AG04450 (cell line): ENCODE measurements at places on chromosomes 7 and 10.

GRCh38 chr10:11009471-11010308 lies 8.0 kb upstream of the CELF2 start:
- DNase-seq, result no peak

- no peak for DNase-seq
Measured at GRCh38 chr7:34341326-34341725, 316.7 kb upstream of the NPSR1 start.

- DNase-seq, result no peak
Measured at GRCh38 chr10:74150204-74150989, at the start of gene AP3M1. Gene AP3M1 (minus strand): TSS chr10:74150828. CDS start chr10:74138379, 12,449 bp downstream.

GRCh38 chr10:118110750-118111149 lies 64.0 kb upstream of the RAB11FIP2 start:
- DNase-seq, result no peak

- no peak for DNase-seq
Measured at GRCh38 chr10:101961591-101962498, 94.1 kb downstream of the ARMH3 start.

DNA sequence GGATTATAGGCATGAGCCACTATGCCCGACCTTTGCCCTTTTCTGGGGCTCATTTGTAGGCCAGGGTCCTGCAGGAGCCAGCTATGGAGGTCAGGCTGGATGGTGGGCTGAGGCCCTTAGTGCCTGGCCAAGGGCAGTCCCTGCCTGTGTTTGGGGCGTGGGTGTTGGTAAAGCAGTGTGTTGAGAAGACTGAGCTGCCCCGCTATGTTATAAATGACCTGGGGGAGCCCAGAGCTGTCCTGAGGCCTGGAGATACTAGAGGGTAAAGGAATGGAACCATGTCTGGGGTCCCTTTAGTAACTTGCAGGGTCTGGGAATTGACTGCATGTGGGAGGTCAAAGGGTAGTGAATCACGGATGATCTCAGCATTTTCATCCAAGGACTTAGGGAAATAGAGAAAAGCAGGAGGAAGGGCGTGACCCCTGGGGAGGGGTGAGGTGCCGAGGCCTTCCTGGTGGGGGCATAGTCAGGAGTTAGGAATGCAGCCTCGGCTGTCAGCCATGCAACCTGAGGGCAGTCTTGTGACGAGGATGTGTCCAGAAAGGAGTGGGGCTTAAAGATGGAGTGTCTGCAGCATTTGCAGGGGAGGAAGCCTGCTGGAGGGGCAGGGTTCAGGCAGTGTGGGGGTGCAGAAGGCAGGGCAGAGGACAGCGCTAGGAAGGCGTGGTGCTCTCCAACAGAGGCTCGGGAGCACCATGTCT lies 31.5 kb downstream of the TMEM248 start:
- no peak for DNase-seq

- no peak for DNase-seq
Measured at GRCh38 chr7:78443811-78444210, 645.2 kb downstream of the PHTF2 start.

DNA sequence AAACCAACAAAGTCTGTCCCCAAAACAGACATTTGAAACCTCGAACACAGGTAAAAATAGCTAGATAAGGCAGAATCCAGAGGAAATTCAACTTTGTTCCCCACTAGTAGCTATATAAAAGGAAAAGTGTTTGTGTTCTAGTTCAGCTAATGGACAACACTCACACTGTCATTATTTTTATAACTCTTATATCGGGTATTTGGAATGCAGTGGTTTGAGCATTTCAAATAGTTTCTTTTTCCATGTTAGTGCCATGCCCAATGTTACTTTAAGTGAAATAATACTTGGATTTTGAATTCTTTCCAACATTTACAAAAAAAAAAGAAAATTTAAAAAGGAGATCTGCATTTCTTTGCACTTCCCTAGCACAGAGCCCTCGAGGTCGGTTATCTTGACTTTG lies 213.6 kb downstream of the DOCK4 start:
- DNase-seq, result no peak

GRCh38 chr7:85292908-85293576 lies 106.2 kb upstream of the SEMA3D start:
- DNase-seq, result no peak

- peak; percentile 13 for DNase-seq
Measured at GRCh38 chr7:138538518-138538917, 78.5 kb downstream of the TRIM24 start.

DNA sequence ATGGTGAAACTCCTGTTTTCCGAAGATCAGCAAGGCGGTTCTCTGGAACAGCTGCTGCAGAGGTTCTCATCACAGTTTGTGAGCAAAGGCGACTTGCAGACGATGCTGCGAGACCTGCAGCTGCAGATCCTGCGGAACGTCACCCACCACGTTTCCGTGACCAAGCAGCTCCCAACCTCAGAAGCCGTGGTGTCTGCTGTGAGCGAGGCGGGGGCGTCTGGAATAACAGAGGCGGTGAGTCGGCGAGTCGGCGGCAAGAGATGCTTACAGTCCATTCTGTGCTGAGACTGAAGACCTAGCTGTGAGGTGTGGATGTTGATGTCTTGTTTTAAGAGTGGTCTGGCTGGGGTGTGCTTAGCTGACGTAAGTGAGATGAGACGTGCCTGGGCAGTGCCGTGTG lies 16.2 kb upstream of the GET4 start:
- no peak for DNase-seq

GRCh38 chr7:104017001-104017400 lies 27.5 kb upstream of the RELN start:
- DNase-seq, result no peak

- DNase-seq, result no peak
Measured at GRCh38 chr7:2779051-2779450, 65.1 kb downstream of the GNA12 start.

- no peak for DNase-seq
Measured at GRCh38 chr10:79147796-79148451, 79.2 kb downstream of the ZMIZ1 start.

GRCh38 chr7:100198266-100198665 lies 20.5 kb downstream of the STAG3 start:
- no peak for DNase-seq

GRCh38 chr10:49784681-49785080 lies 22.6 kb upstream of the OGDHL start:
- no peak for DNase-seq

GRCh38 chr7:157011333-157012112 lies 1.1 kb upstream of the MNX1 start:
- DNase-seq, result no peak

- no peak for DNase-seq
Measured at GRCh38 chr7:93890041-93890463, 501 bp downstream of the TFPI2 start.

DNA sequence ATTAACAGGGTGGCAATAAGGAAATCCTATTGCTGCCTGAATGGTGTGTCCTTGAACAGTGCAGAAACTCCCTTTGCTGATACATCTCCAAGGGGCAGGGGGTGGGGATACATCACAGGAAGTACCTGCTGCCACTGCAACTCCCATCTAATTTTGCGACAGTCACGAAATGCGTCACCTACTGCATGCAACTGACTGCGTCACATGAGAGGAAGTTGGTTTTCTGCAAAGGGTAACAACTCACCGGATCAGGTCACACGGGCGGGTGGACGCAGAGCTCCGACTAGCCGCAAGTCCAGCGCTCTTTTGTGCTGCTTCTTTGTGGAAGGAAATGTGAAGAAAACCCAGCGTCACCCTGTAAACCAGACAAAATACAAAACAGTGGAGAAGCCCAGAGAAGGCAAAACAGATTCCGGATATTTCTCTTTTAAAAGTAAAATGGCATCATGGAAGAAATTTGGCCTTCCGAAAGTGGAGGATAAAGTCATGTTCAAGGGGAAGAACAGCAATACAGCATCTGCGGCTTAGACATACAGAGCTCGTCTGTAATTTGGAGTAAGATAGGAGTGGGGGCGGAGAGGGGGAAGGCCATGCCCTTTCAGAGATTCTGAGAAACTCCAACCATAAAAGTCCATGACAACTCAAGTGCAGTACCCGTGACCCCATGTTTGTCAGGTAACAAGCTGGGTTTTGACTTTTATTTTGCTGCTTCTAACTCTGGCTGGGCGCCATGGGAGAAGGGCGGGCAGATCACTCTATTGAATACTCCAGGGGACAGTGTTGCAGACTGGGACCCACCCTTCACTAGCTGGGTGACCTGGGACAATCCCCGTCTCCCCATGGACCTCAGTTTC lies 32.3 kb upstream of the PLEKHS1 start:
- DNase-seq, result no peak

DNA sequence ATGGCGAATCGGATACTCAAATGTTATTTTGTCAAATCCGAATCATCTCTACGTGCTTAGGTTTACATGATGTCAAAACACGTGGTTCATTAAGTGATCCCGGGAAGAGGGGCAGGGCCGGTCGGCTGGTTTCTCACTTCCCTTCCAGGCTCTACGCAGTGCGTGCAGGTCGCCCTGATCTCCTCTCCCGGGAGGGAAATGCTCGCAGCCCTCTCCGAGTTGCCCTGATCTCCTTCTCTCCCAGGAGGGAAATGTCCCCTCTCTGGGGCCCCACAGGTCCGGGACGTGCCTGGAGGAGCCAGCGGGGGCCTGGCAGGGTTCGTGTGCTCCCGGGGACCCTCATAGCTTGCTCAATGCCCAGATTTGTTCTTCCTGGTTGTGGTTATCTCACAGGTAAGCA lies 202.7 kb downstream of the DNAJB6 start:
- no peak for DNase-seq

GRCh38 chr7:14691597-14692203 lies 210.9 kb downstream of the DGKB start:
- DNase-seq, result peak; percentile 4

GRCh38 chr7:135784013-135784412 lies 35.4 kb upstream of the FAM180A start:
- DNase-seq, result no peak

DNA sequence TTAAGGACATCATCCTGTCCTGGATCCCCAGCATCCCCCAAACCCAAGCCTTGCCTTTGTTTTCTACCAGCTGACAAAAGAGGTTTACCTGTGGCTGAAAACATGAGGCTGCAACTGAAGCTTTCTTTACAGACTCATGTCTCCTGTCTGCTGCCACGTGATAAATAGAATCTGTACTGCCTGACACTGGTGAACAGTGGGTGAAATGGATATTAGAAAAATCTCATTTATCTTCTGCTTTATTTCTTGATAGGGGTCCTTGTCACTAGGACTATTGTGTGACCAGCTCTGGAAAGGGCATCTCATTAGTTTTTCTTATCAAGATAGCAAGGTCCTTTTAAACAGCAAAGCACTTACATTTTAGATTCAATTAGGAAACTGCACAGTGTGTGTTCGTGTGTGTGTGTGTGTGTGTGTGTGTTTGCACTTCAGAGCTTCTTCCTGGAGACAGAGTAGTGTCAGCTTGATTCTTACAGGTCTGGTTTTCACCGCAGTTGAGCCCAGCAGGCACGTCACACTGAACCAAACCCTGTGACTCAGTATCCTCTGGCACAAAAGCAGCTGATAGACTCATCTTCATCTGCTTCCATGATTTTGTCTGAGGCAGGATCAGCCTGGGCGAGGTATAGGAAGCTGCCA lies 373.5 kb upstream of the CELF2 start:
- no peak for DNase-seq

DNA sequence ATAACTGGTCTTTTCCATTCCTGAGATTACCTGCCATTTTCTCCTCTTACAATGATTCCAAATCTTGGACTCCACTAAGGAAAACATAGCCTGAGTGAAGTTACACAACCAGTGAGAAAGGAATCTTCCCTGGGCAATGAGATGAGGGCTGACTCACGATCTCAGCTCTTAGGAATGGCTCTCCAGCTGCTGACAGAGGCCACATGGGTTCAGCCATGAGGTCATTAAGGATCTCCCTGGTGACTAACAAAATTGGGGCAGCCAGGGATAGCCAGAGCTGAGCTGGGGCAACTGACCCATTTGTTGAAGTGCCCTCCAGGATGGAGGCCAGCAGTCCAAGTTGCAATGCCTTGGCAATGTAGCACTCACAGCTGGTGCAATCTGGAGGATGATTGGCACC lies 78.7 kb upstream of the MKLN1 start:
- peak; percentile 92 for DNase-seq

GRCh38 chr7:84513061-84513460 lies 318.5 kb upstream of the SEMA3A start:
- DNase-seq, result no peak
